ENCODE measurements at places on chromosomes 7 and 10.

DNA sequence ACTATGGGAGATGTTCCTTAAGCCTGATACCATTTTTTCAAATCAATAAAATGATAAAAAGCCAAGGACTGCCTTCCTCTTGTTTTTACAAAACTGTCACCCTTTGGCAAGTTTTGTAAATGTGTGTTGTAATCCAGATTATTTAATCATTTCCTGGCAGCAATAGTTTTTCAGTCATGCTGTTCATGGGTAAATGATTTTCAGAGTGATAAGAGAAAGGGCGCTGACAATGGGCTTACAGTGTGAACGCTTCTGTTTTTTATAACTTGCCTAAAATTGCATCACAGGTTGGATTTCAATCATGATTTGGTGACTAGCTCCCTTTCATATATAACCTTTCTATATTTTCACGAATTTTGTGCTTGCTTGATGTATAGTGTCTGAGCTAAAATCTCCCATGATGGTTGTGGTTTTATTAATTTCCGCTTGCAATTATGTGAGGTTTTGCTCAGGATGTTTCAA, 19.0 kb upstream of the DMBT1 start:
- DNase-seq, result no peak

DNA sequence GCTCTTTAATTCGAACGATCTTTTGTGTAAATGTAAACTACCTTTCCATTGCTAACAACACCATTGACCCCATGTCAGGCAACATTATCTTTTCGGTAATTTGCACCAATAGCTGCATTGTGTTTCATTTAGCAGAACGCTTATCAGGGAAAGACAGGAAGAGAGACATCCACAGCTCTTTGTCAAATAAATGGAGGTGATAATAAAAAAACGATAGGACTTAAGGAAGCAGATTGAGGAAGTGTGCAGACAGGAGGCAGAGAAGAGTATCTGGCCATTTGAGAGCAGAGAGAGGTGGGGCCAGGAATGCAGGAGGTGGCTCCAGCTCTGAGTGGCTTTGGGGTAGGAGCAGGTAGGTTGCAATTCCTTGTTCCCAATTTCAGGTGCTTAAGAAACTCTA, 37.5 kb upstream of the ADARB2 start:
- DNase-seq, result no peak

GRCh38 chr10:104559935-104560334, 81.2 kb upstream of the SORCS3 start:
- DNase-seq, result no peak

GRCh38 chr7:47779341-47779771, 168.9 kb downstream of the PKD1L1 start:
- DNase-seq, result no peak

DNA sequence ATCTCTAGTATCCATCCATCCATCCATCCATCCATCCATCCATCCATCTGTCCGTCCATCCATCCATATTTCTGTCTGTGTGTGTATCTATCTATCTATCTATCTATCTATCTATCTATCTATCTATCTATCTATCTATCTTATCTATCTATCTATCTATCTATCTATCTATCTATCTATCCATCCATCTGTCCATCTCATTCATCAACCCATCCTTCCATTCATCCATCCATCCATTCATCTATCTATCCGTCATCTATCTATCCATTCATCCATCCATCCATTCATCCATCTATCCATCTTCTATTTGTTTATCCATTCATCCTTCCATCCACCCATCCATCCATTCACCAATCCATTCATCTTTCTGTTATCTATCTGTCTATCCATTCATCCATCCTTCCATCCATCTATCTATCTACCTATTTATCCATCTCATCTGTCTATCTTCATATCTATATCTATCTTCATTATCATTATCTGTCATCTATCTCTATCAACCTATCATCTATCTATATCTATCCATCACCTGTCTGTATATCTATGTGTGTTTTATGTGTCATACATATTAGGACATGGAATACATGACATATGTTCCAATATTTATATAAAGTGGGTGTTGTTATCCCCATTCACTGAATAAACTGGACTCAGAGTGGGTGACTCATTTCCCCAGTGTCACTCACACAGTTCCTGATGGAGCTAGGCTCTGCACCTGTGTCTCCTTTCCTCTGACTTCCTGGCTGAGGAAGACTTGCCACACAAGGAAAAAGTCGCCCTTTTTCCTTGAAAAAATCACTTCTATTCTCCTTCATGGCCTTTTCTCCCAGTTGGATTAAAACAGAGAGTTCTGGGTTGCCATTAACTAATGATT, 200.1 kb downstream of the CCDC3 start:
- no peak for DNase-seq

DNA sequence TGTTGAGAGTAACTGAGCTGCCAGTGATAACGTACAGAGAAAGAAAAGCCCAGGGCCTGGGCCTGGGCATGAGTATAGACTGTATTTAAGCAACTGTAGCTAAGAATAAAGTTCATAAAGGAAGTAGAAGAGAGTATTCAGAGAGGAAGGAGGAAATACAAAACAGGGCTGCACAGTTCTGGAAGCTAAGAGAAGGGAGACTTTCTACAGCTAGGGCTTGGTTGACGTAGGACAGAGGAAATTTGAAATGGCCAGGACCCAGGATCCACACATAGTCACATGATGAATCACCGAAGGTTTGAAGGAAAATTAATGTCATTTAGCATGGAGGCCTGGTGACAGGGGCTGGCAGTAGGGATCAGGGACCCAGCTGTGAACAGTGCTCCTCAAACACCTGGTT, 66.7 kb downstream of the ARL4A start:
- no peak for DNase-seq

GRCh38 chr7:31263338-31263737, 77.2 kb downstream of the NEUROD6 start:
- no peak for DNase-seq

- no peak for DNase-seq
Measured at GRCh38 chr7:137975768-137976167, 26.1 kb downstream of the CREB3L2 start.

GRCh38 chr10:16964576-16965343, 147.5 kb upstream of the RSU1 start:
- no peak for DNase-seq

- no peak for DNase-seq
Measured at GRCh38 chr10:19048891-19049290, 290 bp downstream of the MALRD1 start.

DNA sequence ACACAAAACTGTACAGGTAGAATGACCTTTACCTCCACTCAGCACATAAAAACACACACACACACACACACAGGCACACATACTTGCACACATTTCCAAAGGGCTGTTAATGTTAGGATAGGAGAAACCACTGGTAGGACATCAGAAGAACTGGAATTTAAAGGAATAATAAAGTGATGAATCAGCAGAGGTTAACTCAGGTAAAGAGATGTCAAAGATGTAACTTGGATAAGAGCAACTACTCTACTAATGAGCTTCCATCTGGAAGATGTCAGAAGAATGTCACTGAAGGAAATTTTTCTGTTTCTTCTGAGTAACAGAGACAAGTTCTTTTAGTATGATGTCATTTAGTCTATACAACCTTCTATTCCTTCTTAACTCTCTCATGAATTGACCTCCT, 26.4 kb upstream of the GPR37 start:
- DNase-seq, result peak; percentile 43

- no peak for DNase-seq
Measured at GRCh38 chr7:148621563-148621962, 31.0 kb downstream of the C7orf33 start.
